ENCODE measurements at places on chromosomes 5 and 9.

GRCh38 chr5:178547052-178547666 lies 43.0 kb downstream of the COL23A1 start:
- DNase-seq: no peak

DNA sequence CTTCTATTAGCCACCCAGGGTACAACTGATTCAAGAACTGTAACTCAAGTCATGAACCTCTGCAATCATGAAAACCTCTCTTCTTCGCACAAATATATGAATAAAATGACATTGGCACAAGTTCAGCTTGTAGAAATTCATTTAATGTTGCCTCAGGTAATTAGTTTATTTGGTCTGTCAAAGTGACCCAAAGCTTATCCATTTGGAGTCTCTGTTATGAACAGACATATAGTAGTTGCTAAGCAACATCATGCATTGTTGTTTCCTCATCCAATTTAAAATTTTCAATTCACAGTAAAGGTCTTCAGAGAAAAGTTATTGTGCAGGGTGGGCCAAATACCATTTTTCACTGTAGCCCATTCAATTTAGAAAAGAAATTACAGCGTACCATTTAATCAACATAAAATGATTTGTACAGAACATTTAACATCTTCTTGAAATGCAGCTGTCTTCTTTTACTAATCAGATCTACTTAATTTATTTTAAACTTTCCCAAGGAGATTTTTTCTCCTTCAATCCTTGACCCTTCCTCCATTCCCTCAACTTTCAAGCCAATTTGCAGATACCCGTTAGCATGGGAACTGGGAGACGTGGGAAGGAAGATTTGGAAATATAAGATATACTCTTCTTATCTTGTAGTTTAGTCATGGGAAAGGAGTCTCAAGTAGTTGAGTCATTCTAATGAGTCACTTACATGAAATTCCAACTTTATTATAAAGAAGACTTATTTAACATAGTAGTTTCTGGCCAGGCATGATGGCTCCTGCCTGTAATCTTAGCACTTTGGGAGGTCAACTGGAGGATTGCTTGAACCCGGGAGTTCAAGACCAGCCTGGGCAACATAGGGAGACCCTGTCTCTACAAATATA lies 231.3 kb downstream of the ATPSCKMT start:
- DNase-seq: no peak

DNA sequence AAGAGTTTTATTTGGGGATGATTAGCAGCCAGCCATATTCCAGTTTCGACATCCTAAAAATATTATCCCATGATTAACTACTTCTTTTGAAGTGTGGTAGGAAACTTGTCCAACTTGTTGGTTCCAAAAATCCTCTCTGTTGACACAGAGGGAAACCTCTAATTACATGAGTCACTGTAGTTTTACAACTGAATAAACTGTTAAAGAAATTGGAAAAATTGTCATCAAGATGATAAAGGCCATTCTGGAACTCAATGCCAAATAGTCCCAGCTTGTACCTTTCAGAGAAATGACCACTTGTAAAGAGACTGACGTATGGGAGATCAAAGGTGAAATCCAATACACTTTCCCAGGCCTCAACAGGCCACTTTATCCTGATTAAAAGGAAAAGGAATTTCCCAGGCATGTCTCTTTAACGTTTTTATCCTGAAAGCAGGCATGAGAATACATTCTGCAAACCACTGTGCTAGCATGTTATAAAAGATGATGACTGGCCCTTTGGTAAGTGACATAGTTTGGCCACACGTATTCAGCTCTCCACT lies 261.6 kb downstream of the GLIS3 start:
- DNase-seq: no peak

- DNase-seq: no peak
Observed at GRCh38 chr5:17402289-17403121, 95.5 kb upstream of the TAF11L2 start.

GRCh38 chr5:178340187-178340586 lies 107.6 kb upstream of the PHYKPL start:
- DNase-seq: no peak

DNA sequence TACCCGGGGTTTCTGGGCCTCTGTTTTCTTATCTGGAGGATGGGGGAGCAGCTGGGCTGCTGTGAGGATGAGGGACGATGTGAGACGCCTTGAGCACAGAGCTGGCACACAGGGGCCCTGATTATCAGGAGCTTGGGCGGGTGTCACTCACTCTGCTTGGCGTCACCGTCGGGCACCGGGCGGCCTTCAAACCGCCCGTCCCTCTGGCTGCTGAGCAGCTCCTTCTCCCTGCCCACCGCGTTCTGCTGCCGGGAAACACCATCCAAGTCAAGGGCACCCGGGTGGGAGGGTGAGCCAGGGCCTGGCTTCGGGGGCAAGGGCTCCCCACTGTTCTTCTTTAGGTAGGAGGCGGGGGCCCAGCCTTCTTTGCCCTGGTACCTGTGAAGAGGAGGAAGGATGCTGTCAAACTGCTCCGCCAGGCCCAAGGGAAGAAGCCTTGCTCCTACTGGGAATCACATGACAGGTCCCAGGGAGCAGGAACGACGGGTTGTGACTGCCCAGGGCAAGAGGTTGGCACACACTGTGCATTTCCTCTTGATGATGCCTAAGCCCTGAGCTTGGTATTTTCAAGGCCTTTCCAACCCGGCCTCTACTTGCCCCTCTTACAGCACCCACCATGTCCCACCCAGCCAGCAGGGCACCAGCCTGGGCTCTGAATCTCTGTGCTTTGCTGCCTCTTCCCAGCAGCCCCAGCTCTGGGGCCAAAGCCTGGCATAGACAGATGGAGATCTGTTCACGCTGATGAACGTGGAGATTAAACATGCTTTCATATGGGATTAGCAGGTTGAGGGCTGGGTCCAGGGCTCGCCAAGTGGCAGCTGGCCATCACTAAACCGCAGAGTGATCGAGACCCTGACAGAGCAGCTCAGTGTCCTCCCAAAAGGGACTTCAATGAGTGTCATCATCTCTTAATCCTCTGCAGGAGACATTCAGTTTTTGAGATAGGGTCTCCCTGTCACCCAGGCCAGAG lies 66.9 kb upstream of the UBTD2 start:
- peak; percentile 82 for DNase-seq

DNA sequence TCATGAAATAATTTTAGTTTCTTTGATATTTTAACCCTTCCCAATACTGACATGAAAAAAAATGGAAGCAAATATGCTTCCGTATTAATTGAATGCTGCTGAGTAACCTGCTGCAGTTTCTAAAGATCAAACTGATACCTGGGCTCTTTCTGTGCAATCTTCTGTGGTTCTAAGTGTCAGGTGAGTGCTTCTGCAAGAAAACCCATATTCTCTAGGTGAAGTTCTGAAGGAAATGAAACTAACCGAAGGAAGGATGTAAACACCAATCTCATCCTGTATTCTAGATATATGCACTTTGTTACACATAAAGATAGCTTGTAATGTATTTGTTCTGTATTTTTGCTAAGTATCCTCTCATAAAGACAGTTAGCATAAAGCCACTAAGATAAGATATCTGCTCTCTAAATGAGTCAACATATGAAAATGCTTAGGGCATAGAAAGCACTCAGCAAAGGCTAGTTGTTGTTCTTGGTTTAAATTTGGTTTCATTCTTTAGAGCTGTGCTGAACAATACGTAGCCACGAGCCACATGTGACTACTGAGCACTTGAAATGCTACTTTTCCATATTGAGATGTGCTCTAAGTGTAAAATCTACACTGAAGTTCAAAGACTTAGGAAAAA lies 52.0 kb downstream of the ITGA2 start:
- no peak for DNase-seq

DNA sequence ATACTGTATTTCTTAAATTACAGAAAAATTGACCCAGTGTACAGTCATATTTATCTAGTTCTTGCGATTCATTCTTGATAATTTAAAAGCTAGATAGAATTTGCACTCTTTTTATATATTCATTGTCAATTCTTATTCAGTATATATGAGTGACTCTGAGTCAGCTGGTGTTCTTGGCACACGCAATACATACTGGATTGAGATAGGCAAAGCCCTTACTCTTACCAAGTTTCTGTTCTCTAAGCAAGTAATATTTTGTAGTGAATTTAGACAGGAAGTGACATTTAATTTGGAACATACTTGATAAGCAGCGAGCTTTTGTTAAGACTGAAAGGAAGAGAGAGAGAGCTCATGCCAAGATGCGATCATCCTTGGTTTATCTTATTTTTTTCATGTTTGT lies 57.7 kb downstream of the GPBP1 start:
- DNase-seq: no peak

GRCh38 chr5:130136300-130136699 lies 232.0 kb downstream of the CHSY3 start:
- no peak for DNase-seq

DNA sequence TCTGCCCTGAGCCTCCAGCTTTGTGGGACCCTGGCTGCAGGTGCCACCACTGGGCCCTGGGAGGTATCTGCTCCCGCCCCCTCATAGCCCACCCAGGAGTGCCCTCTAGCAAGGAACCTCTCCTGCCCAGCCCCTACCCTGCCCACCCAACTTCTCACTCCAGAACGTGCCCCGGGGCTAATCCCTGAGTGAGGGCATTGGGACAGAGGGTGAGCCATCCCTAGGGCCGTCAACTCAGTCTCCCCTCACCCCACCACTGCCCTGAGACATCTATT lies 2.7 kb upstream of the RASGEF1C start:
- no peak for DNase-seq

DNA sequence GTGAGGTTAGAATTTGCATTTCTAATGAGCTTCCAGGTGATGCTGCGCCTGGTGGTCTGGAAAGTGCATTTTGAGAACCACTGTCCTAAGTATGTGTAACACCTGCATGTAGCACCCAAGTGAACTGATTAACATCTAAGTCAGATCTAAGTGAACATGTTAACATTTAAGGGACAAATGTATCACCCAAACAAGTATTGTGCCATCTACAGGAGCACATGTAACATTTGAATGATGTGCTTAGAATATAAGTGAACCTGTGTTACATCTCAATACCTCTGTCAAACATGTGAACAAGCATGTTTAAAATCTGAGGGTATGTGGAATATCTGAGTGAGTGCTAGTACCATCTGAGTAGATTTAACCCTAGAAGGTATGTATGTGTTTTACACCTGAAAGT lies 68.7 kb downstream of the PLPPR1 start:
- no peak for DNase-seq

DNA sequence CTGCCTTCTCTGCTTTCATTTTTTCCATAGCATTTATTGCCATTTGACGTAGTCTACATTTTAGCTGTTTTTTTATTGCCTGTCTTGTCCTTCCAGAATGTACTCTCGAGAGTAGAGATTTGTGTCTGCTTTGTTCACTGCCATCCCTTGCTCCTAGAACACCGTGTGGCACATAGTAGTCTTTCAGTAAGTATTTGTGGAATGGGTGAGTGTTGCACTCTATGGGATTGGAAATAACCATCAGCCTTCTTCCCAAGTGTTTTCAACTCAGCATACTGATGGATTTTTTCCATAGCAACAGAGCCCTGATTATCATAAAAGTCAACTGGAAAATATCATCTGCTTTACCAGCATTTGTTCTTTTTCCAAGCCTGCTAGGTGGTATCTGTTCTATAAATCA lies 462.6 kb downstream of the ENC1 start:
- DNase-seq: no peak

- no peak for DNase-seq
Observed at GRCh38 chr5:146945617-146946084, 67.1 kb upstream of the PPP2R2B start.

DNA sequence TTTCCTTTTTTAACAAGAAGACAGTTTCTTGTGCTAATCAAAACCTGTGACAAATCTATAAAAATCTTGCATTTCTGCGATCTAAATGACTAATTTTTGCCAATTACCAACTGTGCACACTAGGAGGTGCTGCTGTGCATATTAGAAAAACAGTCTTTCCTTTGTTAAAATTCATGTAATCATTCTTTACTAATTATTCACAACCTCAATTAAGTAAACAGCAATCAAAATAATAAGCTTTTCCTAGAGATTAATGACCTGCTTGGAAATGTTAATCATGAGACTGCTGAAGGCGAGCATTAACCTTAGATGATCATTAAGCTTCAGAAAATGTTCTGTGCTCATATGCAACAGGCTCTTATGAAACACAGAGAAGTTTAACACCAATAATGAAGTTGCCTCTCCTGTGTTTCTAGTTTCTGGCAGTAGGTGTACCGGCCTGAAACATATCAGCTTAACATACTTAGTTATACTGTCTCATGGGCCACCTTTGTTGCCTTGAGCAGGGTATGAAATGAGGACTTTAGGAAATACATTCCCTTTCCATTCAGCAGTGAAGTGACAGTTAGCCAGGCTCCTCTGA lies 17.7 kb downstream of the RFESD start:
- no peak for DNase-seq

DNA sequence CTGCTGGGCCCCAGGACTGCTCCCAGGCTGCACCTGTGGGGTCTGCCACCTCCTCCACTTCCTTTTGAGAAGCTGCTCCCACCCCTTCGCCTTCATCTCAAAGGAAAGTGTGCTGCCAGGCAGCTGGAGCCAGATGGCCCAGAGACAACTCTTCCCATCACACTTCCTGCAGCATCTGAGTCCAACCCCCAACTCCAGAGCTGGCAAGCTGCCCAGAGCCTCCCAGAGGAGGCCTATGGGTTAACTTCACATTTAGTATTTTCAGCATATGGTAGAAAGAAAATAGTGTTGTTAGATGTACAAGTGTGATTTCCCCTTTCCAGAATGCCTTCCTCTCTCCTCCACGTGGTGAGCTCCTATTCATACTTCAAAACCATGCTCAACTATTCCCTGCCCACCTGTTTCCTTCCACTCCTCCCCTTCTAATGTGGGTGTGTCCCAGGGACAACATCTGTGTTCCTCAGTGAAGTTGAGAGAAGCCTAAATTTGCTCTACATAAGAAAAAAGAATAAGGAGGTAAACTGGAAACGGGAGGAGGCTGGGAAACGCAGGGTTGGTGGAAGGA lies 38.6 kb upstream of the KCNMB1 start:
- DNase-seq: no peak

- DNase-seq: no peak
Observed at GRCh38 chr5:139676951-139677735, 29.0 kb downstream of the CXXC5 start.

DNA sequence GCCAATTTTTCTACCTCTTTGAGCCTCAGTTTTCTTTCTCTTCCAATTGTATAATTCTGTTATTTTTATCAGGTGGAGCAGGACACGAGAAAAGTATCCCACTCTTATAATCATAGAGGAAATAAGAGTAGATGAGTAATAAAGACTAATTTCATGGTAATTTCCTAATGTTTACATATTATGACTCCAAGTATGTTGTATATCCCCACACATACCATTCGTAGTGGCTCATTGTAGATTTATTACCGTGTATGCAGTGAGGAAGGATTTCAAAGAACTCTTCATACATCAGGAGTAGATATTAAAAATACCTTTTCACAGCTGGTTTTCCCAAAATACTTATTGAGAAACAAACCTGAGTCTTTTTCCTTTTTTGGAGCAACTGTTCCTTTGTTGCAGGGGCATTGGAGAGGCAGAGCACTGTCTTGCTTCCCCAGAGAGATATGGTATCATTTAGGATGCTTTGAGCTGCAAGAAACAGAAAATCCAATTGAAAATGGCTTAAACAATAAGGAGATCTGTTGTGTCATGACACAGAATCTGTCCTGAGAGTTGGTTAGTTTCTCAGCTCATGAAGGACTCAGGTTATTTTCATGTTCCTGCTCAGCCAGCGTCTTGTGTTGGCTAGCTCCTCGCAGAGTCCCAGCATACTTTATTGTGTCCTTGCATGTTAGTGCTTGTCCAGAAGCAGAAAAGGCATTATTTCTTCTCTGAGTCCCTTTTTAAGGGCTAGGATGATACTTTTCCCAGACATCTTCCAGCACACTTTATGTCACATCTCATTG lies 291.2 kb downstream of the ARHGAP26 start:
- no peak for DNase-seq

Data from D341Med (cell line).